ENCODE measurements at places on chromosomes 7 and 10. TPM values are rescaled to one million over a fixed set of nuclear protein-coding genes. Genes with fewer than 3 reads are reported as not detected.

DNA sequence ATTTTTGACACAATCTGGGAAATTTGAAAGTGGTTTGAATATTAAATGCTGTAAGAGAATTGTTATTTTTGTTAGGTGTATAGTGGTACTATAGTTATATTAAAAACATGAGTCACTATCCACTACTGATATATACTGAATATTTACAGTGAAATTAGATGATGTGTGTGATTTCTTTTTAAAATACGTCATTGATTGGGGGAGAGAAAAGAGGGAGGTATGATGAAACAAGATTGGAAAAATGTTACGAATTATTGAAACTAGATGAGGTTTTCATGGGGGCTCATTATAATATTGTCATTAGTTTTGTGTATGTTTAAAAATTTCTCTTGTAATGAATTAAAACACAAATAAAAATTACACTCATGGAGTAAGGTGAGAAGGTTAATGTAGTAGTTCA is 571.4 kb downstream of the HTR7 start:
- H3K36me3 ChIP-seq: no peaks in the 10 kb centered on the region
- no peak overlapping the region for H3K27ac ChIP-seq
- H3K27me3 ChIP-seq: no peaks in the 10 kb centered on the region
- no peak for DNase-seq

- H3K27ac ChIP-seq: no peak overlapping the region
- no peaks in the 10 kb centered on the region for H3K27me3 ChIP-seq
- H3K4me3 ChIP-seq: no peak overlapping the region
- no peaks in the 10 kb centered on the region for H3K4me1 ChIP-seq
- DNase-seq: peak; percentile 56
These were observed 240.0 kb downstream of the ARHGAP21 start for GRCh38 chr10:24483701-24484100.

The CYP3A7 gene
- total RNA-seq: 37.8 TPM

The AIFM2 gene
- 15.5 TPM for total RNA-seq

Data from fibroblast of lung (primary cell).